ENCODE measurements at places on chromosomes 1 and 21.

DNA sequence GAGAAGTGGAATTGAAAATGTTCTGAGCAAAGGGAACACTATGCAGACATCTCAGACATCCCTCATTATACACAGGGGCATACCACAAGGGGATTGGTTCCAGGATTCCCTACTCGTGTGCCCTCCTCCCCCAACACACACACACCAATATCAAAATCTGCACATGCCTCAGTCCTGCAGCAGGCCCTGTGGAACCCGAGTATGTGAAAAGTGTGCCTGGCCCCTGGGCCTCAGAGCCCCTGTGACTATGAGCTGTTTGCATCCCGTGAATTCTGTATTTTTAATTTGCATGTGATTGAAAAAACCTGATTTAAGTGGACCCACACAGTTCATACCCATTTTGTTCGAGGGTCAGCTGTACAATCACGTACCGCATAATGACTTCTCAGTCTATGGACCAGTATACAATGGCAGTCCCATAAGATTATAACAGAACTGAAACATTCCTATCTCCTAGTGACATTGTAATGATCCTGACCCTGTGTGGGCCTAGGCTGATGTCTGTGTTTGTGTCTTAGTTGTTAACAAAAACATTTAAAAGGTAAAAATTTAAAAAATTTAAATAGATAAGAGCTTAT, 11.3 kb downstream of the POU2F1 start:
- H3K27me3 ChIP-seq, result no peaks in the 10 kb centered on the region
- no peak overlapping the region for H3K27ac ChIP-seq
- H3K36me3 ChIP-seq, result peaks cover under 1% of the 10 kb centered on the region
- no peak for DNase-seq
- no peak overlapping the region for H3K4me3 ChIP-seq

DNA sequence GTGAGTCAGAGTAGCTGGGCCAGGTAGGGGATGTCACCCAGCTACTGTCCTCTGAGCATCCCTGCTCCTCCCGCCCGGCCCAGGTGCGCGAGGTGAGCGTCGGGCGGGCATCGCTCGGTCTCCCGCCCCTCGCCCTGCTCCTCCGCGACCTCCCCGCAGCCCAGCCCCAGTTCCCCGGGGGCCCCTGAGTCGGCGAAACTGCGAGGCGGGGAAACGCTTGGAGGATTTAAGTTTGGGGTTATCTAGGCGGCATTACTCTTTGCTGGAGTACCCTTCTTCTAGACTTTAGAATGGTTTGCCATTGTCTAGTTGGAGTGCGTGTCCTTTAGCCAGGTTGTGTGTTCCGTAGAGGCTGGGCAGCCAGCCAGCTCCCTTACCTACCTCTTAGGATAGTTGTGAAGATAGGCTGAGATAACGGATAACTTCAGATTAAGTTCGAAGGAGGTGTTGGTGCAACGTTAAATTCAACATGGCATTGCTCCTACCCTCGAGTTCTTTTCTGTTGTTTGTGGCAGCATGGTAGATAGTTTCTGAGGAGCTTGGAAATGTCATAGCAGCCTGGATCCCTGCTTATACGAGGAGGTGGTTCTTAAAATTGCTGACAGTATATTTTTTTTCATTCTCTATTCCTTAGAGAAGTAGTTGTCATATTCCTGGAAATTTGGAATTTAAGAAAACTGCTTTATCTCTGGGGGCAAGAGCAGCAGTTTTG, 697 bp downstream of the AGO3 start:
- peaks cover 2% of the 10 kb centered on the region for H3K36me3 ChIP-seq
- H3K27me3 ChIP-seq, result no peaks in the 10 kb centered on the region
- peak overlapping the region; percentile 89 for H3K27ac ChIP-seq
- DNase-seq, result no peak
- H3K4me1 ChIP-seq, result peaks cover 35% of the 10 kb centered on the region
- H3K4me3 ChIP-seq, result peak overlapping the region; percentile 91

DNA sequence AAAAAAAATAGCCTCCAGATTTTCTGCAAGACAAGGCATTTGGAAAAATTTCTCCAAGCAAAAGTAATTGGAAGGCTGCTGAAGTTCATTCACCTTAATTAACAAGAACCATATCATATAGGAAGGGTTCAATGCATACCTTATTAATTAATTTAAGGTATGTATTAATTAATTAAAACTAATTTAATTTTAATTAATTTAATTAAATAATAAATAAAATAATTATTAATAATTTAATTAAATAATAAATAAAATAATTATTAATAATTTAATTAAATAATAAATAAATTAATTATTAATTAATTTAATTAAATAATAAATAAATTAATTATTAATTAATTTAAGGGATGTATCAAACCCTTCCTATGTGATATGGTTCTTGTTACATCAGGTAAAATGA, 7.9 kb downstream of the OR2L13 start:
- H3K36me3 ChIP-seq, result no peaks in the 10 kb centered on the region
- no peak overlapping the region for H3K27ac ChIP-seq

DNA sequence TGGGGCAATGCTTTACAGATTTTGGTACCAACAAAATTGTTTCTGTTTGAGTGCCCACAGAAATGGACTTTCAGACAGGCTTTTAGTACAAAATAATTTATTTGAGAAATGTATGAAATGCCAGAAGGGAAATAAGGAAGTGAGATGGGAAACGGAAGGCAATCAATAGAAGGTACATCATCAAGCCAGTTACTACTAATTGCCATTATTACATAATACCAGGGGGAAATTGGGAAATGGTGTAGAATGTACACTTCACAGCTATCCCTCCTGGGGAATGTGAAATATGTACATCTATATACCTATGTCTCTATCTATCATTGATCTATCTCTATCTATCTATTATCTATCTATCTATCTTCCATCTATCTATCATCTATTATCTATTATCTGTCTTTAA, 264.6 kb upstream of the B3GALT2 start:
- H3K36me3 ChIP-seq, result peaks cover 4% of the 10 kb centered on the region
- H3K4me3 ChIP-seq, result no peak overlapping the region
- no peak for DNase-seq
- H3K27me3 ChIP-seq, result no peaks in the 10 kb centered on the region
- no peak overlapping the region for H3K27ac ChIP-seq

- no peak overlapping the region for H3K4me3 ChIP-seq
- no peaks in the 10 kb centered on the region for H3K4me1 ChIP-seq
- no peaks in the 10 kb centered on the region for H3K27me3 ChIP-seq
- DNase-seq, result no peak
These were observed 92.2 kb downstream of the PLXNA2 start for GRCh38 chr1:208151728-208152598.

GRCh38 chr21:34968414-34969333, 80.4 kb downstream of the RUNX1 start:
- peaks cover 78% of the 10 kb centered on the region for H3K4me1 ChIP-seq
- peak overlapping the region; percentile 75 for H3K4me3 ChIP-seq
- peak overlapping the region; percentile 95 for H3K27ac ChIP-seq
- DNase-seq, result peak; percentile 48

- no peak for DNase-seq
- no peaks in the 10 kb centered on the region for H3K27me3 ChIP-seq
- no peak overlapping the region for H3K4me3 ChIP-seq
- no peak overlapping the region for H3K27ac ChIP-seq
- no peaks in the 10 kb centered on the region for H3K4me1 ChIP-seq
These were observed 119.2 kb downstream of the CDC7 start for GRCh38 chr1:91619881-91620280.

DNA sequence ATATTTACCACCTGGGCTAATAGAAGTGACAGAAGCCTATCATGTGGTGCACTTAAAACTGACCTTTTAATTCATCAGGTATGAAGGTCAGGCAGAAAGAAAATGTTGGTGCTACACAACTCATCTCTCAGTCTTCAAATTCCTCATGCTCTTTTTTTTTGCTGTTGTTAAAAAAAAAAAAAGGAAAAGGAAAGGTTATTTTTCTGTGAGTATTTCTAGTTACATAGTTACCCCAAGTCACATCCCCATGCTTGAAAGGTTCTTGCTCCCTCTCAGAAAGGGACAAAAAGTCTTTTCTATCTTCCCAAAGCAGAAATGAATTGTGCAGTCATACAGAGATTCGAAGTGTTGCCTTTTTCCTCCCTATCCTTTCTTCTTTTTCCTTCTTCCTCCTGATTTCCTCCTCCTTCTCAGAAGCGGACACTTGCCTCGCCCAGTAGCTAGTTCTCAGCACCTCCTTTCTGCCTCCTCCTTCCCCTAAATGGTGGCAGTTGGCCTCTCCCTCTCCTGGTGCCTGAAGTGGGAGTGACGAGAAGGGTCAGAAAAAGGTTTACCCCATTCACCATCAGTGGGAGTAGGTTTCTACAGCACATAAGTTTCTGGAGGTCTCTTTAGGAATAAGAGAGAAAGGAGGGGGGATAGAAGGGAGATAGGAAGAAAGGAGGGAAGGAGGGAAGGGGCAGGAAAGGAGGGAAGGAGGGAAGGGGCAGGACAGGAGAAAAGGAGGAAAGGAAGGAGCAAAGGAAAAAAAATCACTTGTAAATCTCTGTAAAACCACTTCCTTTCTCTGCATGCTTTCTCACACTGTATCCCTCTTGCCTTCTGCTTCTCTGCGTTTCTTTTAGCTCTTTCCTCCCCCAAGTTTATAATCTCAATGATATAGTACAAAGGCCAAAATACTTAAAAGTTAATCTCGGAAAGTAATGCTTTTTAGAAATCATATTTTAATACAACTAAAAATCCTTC, 20.4 kb upstream of the C1orf105 start:
- H3K27me3 ChIP-seq, result no peaks in the 10 kb centered on the region
- H3K4me1 ChIP-seq, result peaks cover 57% of the 10 kb centered on the region
- DNase-seq, result no peak

DNA sequence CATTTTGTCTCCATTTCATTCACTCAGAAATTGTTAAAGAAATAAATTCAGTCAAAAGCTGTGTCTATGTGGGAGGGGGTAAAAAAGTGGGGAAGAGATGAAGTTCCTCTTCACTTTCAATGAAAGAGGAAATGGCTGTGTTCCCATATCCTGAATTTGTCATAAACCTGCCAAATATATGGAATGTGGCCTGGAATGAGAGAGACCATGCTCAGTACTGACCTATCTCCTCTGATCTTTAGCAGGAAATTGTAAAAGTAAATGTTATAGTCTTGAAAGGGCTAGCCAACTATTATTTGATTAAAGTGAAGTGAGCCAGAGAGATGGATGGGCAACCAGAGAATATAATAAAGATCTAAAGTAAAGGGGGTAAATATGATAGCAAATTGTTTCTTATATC, 130.3 kb upstream of the C21orf91 start:
- DNase-seq, result no peak
- peaks cover 1% of the 10 kb centered on the region for H3K27me3 ChIP-seq
- H3K36me3 ChIP-seq, result peaks cover 3% of the 10 kb centered on the region
- H3K27ac ChIP-seq, result no peak overlapping the region

- no peaks in the 10 kb centered on the region for H3K27me3 ChIP-seq
- H3K4me3 ChIP-seq, result no peak overlapping the region
- peak overlapping the region; percentile 78 for H3K27ac ChIP-seq
- peak; percentile 42 for DNase-seq
These were observed 246.5 kb downstream of the TOMM20 start for GRCh38 chr1:234881893-234882771.

All from activated naive CD8-positive, alpha-beta T cell treated with anti-CD3 and anti-CD28 coated beads for 36 hours (primary cell).